ENCODE measurements at places on chromosomes 2 and 18.
A peak's percentile ranks its signal among the peaks of the same experiment; 100 is the strongest.

DNA sequence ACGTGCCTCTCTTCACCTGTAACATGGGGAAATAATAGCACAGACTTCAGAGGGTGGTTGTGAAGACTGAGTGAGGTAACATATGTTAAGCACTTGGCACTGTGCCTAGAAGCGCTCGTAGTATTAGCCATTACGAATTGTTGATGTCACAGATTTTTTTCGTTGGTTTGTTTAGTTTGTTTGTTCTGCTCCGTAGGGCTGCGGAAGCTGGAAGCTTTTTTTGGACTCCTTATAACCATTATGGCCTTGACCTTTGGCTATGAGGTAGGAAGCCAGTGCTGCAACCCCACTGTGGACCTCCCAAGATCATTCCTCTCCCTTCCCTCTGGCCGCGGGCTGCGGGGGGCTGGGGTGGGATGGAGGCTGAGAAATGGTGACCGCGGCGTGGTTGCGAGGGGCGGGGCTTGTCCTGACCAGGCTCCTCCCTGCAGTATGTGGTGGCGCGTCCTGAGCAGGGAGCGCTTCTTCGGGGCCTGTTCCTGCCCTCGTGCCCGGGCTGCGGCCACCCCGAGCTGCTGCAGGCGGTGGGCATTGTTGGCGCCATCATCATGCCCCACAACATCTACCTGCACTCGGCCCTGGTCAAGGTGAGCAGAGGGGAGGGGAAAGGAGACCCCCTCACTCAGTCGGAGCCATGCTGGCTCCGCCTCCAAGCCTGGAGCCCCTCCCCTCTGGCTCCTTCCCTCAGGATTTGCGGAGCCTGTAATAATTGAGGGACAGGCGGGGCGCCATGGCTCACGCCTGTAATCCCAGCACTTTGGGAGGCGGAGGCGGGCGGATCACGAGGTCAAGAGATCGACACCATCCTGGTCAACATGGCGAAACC lies 5.5 kb downstream of the SLC11A1 start:
- DNase-seq = peak; percentile 66

GRCh38 chr2:98519156-98519555 lies 74.5 kb downstream of the INPP4A start:
- no peak for DNase-seq

- DNase-seq = no peak
These were observed 111.6 kb downstream of the CLIP4 start for GRCh38 chr2:29226808-29227207.

DNA sequence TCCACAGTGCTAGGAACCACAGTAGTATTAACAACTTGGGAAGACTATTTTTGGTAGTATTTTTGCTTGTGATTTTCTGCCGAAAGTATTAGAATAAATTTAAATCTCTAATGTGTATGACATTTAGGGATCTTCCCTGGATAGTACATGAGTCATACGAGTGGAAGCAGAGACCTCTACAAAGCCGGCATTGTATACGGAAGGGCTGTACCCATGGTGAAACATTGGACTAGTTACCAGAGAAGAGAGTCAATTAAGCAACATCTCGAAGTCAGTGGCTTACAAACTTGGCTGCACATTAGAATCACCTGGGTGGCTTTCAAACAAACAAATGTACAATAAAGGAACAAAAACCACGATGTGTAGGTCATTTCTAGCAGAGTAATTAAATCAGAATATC lies 1131.7 kb upstream of the LRRTM1 start:
- no peak for DNase-seq

GRCh38 chr2:89763254-89763580 lies 1071.7 kb downstream of the RPIA start:
- DNase-seq = no peak

- no peak for DNase-seq
These were observed 61.2 kb upstream of the CUL3 start for GRCh38 chr2:224646242-224646846.

GRCh38 chr18:53610957-53611356 lies 613.5 kb downstream of the MBD2 start:
- no peak for DNase-seq

DNA sequence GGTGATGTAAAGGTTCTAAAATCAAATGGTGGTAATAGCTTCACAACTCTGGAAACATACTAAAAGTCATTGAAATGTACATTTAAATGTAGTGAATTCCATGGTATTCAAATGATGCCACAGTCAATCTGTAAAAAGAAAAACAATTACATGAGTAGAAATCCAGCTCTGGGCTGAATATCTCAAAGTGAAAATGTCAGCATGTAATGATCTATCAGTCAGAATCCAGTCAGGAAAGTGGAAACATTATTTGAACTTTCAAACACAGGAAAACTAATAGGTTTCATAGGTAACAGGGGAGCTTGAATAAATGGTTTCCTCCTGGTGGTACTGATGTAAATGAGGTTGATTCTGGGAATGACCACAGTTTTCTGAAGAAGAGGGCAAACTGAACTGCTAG lies 186.4 kb downstream of the CDH7 start:
- no peak for DNase-seq

DNA sequence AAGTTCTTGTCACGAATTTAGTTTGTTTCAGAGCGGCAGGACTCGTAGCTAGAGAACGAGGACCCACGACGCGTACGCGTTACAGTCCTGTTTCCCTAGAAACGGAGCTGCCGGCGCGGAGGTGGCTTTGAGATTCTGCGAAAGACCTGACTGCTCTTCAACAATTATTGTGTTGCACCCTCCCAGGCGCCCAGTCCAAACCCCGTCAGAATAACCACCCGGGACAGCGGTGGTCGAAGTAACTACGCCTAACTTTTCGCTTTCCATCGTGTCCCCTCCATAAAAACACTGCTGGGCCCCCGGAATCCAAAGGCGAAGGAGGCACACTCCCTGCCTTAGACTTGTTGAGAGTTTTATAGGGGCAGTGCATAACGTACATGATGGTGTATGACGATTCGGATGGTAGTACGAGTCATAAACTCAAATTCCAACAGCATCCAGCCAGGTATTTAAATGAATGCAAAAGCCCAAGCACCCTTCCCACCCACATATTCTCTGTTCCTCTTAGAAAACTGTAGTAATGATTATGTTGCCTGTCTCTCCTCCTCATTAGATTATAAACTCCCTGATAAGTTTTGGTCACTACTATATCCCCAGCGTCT lies 651 bp upstream of the STAM2 start:
- DNase-seq = no peak

- no peak for DNase-seq
These were observed 29.9 kb downstream of the ANO7 start for GRCh38 chr2:241218131-241219029.

GRCh38 chr18:23495723-23496440 lies 7.4 kb upstream of the RMC1 start:
- DNase-seq = no peak

DNA sequence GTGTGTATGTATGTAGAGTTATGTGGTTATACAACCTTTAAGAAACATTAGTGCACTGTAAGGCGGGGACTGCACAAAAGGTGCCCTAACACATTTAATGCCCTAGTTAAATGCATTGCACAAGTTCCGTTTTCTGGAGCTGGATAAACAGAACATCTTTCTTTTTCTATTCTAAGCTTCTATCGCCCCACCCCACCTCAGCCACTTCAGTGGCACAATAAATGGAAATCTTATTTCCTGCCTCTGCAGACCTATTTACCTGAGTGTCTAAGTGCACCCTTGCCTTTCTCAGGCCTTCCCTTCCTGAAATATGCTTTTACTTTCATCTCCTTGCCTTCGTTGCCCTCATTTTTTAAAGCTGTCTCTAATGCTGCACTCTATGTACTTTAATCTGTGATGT lies 123.5 kb downstream of the TANC1 start:
- no peak for DNase-seq

DNA sequence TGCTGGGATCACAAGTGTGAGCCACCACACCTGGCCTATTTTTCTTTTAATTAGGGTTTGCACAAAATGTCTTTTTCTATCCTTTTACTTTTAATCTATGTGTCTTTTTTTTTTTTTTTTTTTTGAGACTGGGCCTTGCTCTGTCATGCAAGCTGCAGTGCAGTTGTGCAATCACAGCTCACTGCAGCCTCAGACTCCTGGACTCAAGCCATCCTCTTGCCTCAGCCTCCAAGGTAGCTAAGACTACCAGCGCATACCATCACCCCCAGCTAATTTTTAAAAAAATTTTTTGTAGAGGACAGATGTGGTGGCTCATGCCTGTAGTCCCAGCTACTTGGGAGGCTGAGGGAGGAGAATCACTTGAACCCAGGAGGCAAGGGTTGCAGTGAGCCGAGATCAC lies 27.1 kb downstream of the ADCY3 start:
- DNase-seq = no peak

- DNase-seq = no peak
These were observed 11.4 kb upstream of the TMEM18 start for GRCh38 chr2:688504-689076.

- no peak for DNase-seq
These were observed 211.2 kb downstream of the SMAD2 start for GRCh38 chr18:47719096-47719780.

- no peak for DNase-seq
These were observed 643.3 kb downstream of the BCL11A start for GRCh38 chr2:59910166-59910565.

- DNase-seq = peak; percentile 34
These were observed 316.7 kb upstream of the CHAC2 start for GRCh38 chr2:53450923-53451322.

DNA sequence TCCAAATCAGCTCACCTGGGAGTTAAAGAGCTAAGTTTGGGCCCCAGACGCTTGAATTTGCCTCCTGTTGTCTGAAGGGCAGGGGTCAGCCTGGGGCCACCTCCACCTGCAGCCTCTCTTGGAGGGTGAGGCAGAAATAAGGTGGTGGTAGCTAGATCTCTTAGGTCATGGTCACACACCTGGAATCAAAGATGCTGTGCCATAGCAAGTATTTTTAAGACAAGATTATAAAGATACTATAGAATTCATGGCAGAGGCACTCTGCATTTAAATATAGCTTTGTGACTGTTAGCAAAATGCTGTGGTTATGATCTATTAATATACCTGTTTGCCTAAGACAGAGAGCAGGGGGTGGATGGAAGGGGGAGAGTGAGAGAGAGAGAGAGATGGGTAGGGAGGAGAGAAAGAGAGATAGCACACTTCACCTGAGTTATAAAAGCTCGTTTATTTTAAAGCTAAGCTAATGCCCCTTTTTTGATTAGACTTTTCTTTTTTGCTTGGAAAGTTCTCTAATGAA lies 242.7 kb downstream of the TMEM182 start:
- DNase-seq = no peak

DNA sequence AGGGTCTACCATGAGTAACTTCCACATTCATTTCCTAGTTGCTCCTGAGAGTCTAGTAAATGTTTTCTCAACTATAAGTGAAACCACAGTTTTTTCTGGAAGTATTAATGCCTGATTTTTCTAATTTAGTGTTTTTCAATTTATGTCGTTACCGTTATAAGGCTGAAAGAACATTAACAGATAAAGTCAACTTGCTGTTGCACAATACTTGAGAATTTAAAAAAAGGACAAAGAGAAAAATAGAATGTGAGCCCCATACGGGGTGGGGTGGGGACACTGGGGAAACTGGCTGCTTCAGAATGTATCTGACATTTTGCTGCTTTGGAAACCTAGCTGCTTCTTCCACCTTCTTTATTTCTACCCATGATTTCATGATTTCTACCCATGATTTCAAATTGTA lies 26.2 kb downstream of the CNOT11 start:
- no peak for DNase-seq

GRCh38 chr2:35530615-35531135 lies 824.9 kb upstream of the CRIM1 start:
- no peak for DNase-seq

GRCh38 chr2:44970846-44971450 lies 29.4 kb downstream of the SIX3 start:
- DNase-seq = no peak

- no peak for DNase-seq
These were observed 7.4 kb upstream of the RNF125 start for GRCh38 chr18:32011193-32011592.

GRCh38 chr18:23856466-23857163 lies 157.9 kb upstream of the TTC39C start:
- no peak for DNase-seq

DNA sequence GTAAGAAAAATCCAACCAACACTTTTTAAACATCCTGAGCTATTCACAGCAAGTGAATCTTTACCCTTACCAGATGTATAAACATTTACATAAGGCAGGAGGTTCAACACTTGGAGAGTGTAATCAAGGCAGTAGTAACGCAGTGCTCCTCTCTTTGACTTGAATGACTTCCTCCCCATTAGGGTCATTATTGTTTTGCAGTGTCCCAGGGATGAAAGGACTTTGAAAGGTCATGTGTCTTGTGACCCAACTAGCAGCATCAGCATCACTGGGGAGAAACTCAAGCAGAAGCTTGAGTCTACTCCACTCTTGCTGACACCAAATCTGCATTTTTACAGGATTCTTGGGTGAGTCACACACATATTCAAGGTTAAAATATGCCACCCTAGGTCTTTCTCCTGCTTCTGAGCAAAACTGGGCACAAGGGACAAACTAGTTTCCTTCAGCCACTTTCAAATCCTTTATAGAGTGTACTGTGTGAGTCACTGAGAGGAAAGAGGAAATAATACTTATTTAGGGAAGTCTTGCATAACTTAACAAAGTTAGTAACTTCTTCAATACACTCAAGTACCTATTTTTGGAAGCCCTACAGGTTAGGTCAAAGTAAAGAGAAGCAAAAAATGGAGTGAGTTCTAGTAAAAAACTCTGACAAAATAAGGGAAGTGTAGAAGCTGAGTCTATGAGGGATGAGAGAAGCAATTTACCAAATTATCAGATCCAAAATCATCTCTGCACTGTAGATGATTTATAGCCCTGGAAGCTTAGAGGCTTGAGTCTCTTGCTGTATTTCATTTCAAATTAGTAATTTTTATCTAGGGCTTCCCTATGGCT lies 51.0 kb upstream of the EML4 start:
- DNase-seq = no peak

DNA sequence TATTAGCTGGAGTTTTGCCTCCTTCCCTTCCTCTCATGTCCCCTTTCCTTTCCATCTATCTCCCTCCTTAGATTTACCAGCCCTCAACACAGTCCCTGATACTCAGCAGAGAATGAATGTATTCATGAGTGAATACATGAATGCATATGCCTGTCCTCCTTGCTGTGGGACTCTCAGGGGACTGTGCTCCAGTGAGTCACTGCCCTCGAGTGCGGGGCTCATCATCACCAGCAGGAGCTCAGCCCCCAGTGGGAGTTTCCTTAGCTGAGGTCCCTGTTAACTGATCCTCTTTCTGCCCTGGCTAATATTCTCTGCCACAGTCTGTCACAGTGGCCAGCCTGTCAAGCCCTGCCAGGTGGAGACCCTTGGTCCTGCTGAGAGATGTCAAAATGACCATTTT lies 104.9 kb upstream of the LHCGR start:
- no peak for DNase-seq

DNA sequence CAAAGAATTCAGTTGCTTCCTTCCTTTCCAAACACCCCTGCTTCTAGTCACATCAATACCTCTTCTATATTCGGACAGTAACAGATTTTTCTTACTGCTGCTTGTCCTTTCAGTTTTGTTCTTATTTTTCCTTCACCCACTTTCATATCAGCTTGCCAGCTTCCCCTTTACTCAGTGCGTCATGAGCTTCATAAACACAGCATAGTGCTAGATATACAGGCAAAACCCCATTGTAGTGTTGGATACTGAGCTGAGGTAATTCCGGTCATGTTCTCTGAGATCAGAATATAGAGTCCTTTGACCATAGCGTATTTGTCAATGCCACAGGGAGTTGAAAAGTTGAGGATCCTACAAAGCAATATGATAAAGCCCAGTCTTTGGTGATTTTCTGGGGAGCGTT lies 2.4 kb downstream of the FARP2 start:
- DNase-seq = no peak

- no peak for DNase-seq
These were observed 29.9 kb upstream of the GPR155 start for GRCh38 chr2:174516501-174517378.

Data from femur (tissue), 1 donor.